ENCODE measurements at places on chromosomes 6 and 20. TPM values are rescaled to one million over a fixed set of nuclear protein-coding genes. Genes with fewer than 3 reads are reported as not detected.
A peak's percentile ranks its signal among the peaks of the same experiment; 100 is the strongest.

DNA sequence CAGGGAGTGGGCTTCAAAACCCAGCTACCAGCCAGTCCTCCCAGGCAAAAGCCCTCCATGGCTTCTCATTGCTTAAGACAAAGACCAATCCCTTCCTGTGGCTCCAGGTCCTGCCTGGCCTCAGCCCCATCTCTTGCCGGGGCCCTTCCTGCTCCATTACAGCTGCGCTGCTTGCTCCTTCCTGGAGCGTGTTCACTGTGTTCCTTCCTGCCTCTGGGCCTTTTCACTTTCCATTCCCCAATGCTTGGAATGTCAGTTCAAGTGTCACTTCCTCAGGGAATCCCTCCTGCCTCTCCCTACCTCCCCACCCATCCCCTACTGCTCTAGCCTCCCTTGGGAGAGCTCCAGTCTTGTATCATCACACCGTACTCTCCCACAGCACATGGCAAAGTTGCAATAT lies 11.1 kb upstream of the ITPR3 start:
- DNase-seq = no peak

DNA sequence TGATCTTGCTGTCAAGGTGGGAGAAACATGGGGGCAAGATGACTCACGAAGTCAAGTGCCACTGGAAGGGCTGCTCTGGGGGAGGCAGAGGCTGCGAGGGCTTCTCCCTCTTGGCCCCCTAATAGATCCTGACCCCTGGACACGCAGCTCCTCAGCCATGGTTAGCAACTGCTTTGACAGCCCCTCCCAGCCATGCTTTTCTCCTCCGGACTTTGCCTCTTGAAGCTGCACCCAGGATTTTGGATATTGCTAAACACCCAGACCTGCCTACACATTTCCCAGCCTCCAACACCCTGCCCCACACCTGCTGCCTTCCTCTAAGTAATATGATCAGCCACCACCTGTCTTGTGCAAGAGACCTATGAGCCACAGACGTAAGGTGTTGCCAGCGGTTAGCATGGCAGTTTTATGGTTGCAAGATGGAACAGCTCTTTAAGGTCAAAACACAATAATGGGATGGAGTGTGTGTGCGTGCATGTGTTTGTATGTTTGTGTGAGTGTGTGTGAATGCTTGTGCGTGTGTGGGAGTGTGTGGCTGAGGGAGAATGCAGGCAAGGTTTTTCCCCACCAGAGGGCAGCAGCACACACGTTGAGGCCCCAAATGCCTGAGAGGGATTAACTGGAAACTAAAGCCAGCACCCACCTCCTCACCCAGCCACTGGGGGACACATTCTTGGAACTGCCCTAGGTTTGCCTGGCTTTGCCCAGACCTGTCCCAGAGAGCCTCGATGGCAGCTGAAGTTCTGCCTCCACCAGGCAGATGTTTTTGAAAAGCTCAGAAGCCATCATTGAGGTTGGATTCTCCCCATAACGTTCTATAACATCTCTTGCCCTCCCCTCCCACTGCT lies 2.5 kb downstream of the IP6K3 start:
- DNase-seq = peak; percentile 76

GRCh38 chr6:46541556-46541955 lies 50.3 kb upstream of the RCAN2 start:
- DNase-seq = no peak

GRCh38 chr6:167722634-167723309 lies 103.9 kb upstream of the AFDN start:
- DNase-seq = no peak

DNA sequence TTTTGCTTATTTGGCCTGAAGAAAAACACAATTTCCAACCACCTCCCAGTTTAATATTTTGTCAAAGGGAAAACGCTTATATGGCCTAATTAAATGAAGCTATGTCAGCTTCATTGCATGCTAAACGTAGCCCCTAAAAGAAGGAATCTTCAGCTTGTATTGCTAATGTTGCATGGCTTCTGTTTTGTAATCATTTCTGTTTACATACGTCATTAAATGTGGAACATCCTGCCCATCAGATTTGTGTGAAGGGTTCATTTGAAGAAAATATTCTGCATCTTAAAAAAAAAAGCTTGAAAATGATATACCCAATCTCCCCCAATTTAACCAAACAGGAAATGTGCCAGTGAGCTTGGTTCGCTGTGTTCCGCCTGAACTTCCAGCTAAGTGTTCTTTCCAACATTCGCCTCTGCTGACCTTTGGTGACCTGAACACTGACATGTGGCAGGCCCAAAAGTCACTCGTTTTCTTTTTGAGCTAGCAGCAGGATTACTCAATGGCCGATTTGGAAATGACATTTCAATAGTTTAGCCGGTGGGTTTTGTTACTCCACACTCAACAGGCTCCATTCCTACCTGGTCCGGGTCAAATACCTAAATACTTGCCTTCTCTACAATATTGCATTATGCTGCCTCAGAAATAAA lies 12.7 kb upstream of the SIRT5 start:
- DNase-seq = no peak

DNA sequence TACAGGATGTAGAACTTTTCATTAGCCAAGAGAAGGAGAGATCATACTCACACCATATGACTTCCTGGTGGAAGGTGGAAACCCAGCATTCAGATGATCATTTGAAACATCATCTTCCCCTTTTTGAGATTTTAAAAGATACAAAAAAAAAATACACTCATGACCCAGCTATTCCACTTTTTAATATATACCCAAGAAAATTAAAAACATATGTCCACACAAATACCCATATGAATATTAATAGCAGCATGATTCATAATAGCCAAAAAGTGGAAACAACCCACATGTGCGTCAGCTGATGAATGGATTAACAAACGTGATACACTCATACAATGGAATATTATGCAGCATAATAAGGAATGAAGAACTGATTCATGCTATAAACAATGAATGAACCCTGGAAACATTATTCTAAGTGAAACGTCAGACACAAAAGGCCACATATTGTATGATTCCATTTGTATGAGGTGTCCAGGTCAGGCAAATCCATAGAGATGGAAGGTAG lies 130.0 kb upstream of the SGK1 start:
- DNase-seq = no peak

- DNase-seq = no peak
Observed at GRCh38 chr6:63750400-63750799, 114.8 kb downstream of the PHF3 start.

- DNase-seq = no peak
Observed at GRCh38 chr20:40109136-40109535, 579.9 kb downstream of the MAFB start.

- no peak for DNase-seq
Observed at GRCh38 chr20:32079655-32080109, 27.6 kb downstream of the HCK start.

DNA sequence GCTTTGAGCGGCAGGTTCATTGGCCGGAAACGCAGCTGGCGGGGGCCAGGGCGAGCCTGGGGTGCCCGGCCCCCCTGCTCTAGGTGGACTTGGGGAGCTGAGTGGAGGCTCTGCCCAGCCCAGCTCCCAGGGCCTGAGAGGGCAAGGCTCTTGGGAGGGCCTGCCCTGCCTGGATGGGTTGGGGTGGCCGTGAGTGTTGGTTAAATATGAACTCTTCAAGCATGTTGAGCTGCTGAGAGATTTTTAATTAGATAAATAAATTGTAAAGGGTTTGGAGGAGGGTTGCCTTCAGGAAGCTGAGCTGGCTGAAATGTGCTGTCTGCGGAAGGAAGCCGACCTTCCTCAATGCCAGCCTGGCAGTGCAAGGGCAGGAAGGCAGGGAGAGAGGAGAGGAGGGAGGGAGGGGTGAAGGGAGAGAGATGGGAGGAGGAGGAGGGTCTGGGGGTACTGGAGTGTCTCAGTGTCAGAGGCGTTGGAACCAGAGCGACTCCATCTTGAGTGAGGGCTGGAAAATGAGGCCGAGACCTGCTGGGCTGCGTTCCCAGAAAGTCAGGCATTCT lies 39.4 kb upstream of the PMEPA1 start:
- DNase-seq = no peak

PRRC2A gene
- 108 TPM for total RNA-seq

RPS18 gene
- 1,230 TPM for total RNA-seq

TBC1D22B gene
- total RNA-seq = 6.5 TPM

C20orf202 gene
- 0.24 TPM for total RNA-seq

Data from left cardiac atrium (tissue), 4 donors.